ENCODE measurements at places on chromosomes 3 and 15. TPM values are rescaled to one million over a fixed set of nuclear protein-coding genes. Genes with fewer than 3 reads are reported as not detected.

Gene SLC9A9
- total RNA-seq, result 23.5 TPM

Gene SCAANT1
- total RNA-seq, result not detected

Gene TGM5
- 0.38 TPM for total RNA-seq

Gene CA12
- total RNA-seq, result 17.4 TPM

Gene SHF
- total RNA-seq, result 40.8 TPM

Gene GOLGA8M
- total RNA-seq, result 1.9 TPM

Gene FAM174B
- total RNA-seq, result 33.9 TPM

Gene POLR2M
- total RNA-seq, result 103 TPM
